Activated CD8-positive, alpha-beta memory T cell treated with anti-CD3 and anti-CD28 coated beads, Interleukin-2, amount 50 U/mL, for 4 hours (primary cell): ENCODE measurements at places on chromosomes 12 and 14.
A peak's percentile ranks its signal among the peaks of the same experiment; 100 is the strongest.

GRCh38 chr12:105721891-105722290 lies 391.4 kb downstream of the C12orf75 start:
- no peak for DNase-seq

- DNase-seq = no peak
Measured at GRCh38 chr12:94272280-94272679, 123.9 kb downstream of the PLXNC1 start.

DNA sequence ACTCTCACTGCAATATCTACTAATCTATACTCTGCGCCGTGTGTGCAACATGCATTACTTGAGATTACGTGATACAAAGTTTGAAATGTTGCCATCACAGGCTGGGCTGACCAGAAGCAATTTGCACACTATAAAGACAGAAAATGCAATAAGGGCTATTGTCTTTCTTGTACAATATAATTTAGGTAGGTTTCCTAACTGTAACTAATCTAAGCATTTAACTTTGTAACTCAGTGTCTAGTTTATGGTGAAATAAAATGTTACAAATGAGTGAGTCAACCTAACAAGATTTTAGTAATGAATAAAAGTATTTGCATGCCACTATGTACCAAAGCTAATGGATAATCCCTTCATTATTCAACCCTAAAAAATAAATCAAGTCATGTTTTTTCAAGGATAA lies 57.8 kb downstream of the LRP6 start:
- DNase-seq = no peak

DNA sequence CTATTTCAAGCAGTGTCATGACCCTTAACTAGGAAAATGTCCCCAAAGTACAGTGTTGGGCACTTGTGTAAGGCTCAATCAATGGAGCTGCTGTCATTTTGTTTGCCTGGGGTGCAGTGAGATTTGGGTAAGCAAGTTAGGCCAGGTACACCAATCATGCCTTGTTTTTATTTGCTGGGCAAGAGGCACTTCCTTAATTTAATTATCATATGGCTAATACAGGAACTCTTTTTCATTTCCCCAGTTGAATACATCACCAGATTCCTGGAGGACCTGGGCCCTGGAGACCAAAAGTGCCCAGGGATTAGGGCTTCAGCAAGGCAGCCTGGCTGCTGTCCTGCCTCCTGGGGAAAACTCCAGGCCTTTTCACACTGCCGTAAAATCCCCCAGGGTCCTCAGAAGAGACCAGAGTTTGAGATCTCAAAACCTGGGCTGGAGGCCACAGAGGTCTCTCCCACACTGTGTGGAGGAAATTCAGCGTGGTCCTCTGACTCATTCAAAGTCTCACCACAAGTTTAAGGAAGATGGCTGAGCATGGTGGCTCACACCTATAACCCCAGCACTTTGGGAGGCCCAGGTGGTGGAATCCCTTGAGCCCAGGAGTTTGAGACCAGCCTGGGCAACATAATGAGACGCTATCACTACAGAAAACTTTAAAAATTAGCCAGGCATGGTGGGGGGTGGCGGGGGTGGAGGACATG lies 28.4 kb upstream of the FOXN3 start:
- peak; percentile 42 for DNase-seq

DNA sequence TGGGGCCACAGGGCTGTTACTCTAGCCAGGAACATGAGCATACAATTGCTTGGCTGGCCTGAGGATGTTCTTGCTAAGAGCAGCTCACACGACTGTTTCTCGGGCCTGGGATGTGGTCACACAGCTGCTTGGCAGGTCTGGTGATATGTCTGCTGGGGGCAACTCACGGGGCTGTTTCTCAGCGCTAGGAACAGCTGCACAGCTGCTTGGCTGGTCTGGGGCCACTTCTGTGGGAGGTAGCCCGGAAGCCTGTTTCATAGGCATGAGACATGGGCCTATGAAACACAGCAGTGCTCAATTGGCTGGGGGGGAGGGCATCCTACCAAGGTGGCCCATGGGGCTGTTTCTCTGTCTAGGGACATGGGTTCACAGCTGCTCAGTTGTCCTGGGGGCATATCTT lies 73.4 kb upstream of the DDHD1 start:
- no peak for DNase-seq

- no peak for DNase-seq
Measured at GRCh38 chr12:124720681-124721500, 142.8 kb downstream of the SCARB1 start.

- no peak for DNase-seq
Measured at GRCh38 chr12:5582018-5582417, 150.1 kb downstream of the NTF3 start.

DNA sequence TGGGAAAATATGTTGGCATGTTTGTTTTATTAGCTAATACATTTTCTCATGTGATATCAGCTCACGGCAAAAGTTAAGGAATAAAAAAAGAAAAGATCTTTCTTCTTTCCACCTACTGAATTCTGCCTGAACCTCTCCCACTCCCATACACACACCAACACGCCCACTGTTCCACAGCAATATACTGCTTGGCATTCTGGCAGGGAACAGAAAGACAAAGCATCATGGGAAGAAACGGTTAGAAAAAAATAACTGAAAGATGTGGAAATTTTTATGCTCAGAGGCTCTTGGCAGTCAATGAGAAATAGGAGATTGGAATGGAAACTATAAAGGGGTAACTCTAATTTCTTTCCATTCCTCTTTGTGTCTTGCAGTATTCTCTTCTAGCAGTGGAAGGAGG lies 268.5 kb downstream of the FOXG1 start:
- no peak for DNase-seq

GRCh38 chr14:68784978-68785533 lies 7.8 kb downstream of the ZFP36L1 start:
- no peak for DNase-seq

DNA sequence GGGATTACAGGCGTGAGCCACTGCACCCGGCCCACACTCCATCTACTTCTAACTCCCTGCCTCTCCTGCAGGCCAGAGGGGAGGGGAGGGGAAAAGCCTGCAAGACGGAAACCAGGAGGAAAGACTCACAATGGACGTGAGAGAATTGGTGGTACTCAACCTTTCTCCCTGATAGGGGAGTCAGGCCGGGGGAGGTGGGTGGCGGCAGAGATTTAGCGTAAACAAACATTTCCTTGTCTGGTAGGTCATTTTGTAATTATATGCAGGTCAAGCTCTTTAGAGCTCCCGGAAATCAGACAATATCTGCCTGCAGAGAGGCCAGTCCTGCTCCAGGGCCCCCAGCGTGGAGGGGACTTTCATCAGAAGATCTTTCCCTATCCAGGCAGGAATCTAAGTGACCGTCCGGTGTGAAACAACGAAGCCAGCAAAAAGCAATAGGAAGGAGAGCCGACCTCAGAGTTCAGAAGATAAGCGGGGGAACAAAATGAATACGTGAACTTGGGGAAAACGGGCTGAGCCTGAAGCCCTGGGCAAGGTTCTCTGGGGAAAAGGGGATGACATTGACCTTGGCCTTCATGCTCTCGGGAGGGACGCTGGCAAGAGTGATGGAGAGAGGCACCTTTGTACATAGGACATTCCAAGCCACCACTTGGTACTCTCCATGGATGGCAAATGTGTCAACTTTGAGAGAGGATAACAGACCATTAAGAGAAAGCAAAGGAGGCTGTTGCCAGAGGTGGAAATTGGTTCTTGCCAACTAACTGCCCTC lies 62.3 kb downstream of the SPRING1 start:
- DNase-seq = no peak

DNA sequence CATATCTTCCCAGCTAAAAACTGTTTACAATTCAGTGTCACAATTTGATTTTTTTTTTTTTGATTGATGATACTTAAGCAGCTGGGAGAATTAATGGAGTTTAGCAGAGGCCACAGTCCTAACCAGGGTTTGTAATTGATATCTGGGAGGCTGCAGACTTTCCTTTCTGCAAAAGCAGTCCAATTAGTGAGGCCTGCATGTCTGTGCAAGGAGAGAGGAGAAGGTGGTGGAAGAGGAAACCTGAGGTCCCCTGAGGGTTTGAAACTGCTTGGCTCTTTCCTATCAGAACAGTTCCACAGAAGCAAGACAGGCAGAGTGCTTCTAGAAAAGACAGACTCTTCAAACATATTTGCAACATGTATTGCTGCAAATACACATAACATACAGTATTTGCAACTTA lies 160.8 kb upstream of the KRR1 start:
- DNase-seq = no peak
